ENCODE measurements at places on chromosomes 12 and 14.
A peak's percentile ranks its signal among the peaks of the same experiment; 100 is the strongest.

- no peak for DNase-seq
These were observed 34.6 kb downstream of the FIGNL2 start for GRCh38 chr12:51813931-51814310.

- DNase-seq: peak; percentile 13
These were observed 48.5 kb downstream of the BAZ2A start for GRCh38 chr12:56581418-56582145.

GRCh38 chr14:71705460-71705859 lies 226.8 kb upstream of the RGS6 start:
- no peak for DNase-seq

DNA sequence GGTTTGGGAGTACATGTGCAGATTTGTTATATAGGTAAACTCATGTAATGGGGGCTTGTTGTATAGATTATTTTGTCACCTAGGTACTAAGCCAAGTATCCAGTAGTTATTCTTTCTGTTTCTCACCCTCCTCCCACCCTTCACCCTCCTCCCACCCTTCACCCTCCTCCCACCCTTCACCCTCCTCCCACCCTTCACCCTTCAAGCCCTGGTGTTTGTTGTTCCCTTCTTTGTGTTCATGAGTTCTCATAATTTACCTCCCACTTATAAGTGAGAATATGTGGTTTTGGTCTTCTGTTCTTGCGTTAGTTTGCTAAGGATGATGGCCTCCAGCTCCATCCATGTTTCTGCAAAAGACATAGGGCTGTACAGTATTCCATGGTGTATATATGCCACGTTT lies 58.7 kb upstream of the OR10AD1 start:
- no peak for DNase-seq

GRCh38 chr12:102851246-102851645 lies 65.8 kb downstream of the PAH start:
- no peak for DNase-seq

GRCh38 chr12:95611676-95612309 lies 60.5 kb upstream of the USP44 start:
- no peak for DNase-seq

DNA sequence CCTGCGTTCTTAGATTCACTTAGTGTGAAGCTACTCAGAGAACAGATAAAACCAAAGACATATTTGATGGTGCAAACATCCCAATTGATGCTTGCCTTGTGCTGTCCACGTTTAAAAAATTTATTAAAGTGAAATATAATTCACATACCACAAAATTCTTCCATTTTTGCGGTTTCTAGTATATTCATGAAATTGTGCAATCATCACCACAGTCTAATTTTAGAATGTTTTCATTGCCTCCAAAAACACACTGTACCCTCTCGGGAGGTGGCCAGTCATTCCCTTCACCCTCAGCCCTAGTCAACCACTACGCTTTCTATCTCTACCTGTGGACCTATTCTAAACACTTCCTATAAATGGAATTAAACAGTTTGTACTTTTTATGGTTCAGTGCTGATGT lies 1109.2 kb downstream of the FLRT2 start:
- DNase-seq: no peak

- DNase-seq: no peak
These were observed 24.6 kb downstream of the NPC2 start for GRCh38 chr14:74468513-74468912.

- DNase-seq: no peak
These were observed 60.5 kb downstream of the BTG1 start for GRCh38 chr12:92085040-92085735.

DNA sequence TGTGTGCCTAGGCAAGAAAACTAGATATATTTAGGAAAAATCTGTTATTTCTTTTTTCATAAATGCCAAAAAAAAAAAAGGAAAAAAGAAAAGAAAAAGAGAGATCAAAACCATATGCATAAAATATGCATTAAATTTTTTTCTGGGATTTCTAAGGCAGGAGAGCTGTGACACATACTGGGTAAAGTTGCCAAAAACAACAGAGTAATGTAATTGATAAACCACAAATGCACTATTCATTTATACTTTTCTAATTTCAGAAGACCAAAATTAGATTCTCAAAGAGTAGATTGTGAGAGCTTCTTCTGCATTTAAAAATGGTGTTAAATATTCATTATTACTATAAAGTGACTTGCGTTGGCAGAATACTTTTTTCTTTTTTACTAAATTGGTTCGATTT lies 673.8 kb upstream of the MGAT4C start:
- DNase-seq: no peak

GRCh38 chr12:90690120-90690519 lies 264.9 kb downstream of the CCER1 start:
- DNase-seq: no peak

DNA sequence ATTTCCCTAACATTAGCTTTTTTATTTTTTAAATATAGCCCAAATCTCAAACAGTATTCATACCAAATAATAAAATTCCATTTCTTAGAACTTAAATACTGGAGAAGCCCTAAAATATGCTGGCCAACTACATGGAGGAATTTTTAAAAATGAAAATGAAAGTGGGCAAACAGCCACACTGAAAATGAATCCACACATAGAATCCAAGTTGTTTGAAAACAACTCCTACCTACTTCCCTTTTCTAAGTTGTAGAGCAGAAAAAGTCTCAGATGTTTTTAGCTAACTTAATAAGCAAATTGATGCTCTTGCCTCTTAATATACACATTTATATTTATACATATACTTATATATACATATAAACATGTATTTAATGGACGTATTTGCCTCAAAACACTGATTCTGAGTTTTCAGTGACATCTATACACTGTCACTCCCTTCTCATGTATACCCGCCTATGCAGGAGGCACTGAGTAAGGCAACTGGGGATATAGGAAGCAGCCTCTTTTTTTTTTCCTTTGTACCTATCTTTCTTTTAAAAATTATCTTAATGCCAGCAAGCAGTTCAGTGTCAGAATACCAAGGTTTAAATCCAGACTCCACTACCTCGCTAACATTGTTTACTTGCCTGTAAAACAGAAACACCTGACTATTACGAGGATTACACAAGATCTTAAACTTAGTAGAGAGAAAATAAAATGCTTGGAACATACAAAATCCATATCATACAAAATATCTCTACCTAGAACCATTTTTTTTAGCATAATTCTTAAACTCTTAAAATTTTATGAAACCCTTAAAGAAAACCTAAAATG lies 13.3 kb downstream of the DICER1 start:
- DNase-seq: no peak

DNA sequence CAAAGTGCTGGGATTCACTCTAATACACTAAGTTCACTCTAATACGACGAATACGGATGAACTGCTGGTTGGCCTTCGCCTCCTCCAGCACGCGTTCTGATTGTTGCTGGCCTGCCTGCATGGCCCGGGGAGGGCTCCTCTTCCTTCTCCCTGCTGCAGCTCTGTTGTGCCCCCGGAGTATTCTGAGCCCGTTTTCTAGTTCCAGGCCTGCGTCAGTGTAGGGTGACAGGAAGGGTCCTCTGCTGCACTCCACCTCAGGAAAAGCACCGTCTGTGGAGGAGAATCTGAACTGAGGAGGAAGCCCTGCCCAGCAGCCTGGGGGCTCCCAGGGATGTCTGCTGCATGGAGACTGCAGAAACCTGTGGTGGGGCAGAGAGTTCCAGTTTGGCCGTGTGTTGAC lies 44.4 kb downstream of the DDX51 start:
- no peak for DNase-seq

- DNase-seq: no peak
These were observed 1.4 kb upstream of the AP4S1 start for GRCh38 chr14:31024010-31024480.

DNA sequence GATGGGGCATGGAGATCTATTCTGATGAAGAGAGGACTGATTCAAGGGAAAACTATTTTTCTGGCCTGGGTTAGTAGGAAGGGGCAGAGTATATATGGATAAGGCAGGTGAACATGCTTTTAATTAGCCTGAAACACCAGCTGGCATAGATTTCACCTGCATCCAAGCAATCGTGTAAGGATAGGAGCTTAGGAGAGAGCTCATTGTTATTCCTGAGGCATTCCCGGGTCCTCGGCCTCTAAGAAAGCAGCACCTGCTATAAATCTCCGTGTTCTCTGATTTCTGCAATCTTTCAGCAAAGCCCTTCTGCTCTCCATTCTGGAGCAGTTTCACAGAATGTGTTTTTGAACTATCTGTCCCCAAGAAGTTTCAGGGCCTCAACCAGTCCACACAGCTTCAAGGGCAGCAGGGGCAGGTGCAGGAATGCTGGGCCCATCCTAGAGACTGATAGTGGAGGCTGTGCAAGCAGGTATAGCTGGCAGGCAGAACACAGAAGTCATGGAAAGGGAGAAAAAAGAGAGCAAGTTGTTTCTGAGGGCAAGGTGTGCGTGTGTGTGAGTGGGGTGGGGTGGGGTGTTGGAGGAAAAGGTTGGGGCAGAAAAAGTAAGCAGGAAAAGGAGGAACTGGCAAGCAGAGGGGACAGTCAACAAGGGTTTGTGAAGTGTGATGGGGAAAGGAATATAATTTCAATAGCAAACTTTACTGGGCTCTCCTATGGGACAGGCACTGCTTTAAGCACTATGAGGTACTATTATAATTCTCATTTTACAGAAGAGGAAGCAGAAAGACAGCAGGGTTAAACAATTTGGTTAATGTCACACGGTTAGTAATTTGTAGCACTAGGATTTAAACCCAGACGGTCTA lies 203.7 kb upstream of the SSTR1 start:
- DNase-seq: no peak

DNA sequence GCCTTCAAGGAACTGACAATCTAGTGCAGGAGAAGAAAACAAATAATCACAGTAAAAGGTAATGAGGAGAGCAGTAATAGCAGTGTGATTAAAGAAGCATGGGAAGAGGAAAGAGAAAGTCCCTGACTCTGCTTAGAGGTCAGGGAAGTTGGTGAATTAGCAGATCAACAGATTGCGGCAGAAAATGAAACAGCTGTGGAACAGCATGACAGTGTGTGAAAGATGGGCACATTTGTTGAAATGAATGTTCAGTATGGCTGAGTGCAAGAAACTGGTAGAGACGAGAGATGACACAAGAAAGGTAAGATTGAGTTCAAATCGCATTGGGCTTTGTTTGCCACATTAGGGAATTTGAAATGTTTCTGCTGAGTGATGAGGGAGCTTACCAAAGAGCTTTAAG lies 63.7 kb upstream of the RASSF8 start:
- no peak for DNase-seq
